Small intestine (tissue), 16 donors: ENCODE measurements at places on chromosomes 2 and 18. TPM values are rescaled to one million over a fixed set of nuclear protein-coding genes. Genes with fewer than 3 reads are reported as not detected.

GRCh38 chr2:212953170-212953920, 198.1 kb downstream of the IKZF2 start:
- DNase-seq, result no peak

GRCh38 chr2:151999053-151999452, 99.8 kb downstream of the CACNB4 start:
- peak; percentile 45 for DNase-seq

- DNase-seq, result no peak
Observed at GRCh38 chr18:45519411-45520280, 95.6 kb upstream of the SLC14A2 start.

The DSG2 gene
- 106 TPM for polyA plus RNA-seq

The WDR75 gene
- polyA plus RNA-seq, result 11.6 TPM

The HOXD12 gene
- polyA plus RNA-seq, result not detected
